ENCODE measurements at places on chromosomes 1 and 21.

GRCh38 chr1:109762039-109762585, 1.6 kb downstream of the EPS8L3 start:
- no peak for DNase-seq

DNA sequence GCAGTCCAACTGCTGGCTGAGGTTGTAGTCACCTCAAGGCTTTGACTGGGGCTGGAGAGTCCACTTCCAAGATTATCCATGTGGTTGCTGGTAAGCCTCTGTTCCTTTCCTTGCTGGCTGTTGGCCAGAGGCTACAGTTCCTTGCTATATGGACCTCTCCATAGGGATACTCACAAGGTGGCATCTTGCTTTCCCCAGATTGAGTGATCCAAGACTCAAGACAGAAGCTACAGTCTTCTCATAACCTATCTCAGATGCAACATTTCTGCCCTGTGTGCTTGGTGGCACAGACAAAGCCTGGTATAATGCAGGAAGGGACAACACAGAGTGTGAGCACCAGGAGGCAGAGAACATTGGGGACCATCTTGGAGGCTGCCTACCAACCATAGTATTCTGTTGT, 111.8 kb downstream of the FNBP1L start:
- DNase-seq: no peak

GRCh38 chr1:100631015-100631551, 88.5 kb upstream of the VCAM1 start:
- peak; percentile 65 for DNase-seq

- DNase-seq: peak; percentile 5
Measured at GRCh38 chr1:99727575-99728185, 38.8 kb downstream of the FRRS1 start.

DNA sequence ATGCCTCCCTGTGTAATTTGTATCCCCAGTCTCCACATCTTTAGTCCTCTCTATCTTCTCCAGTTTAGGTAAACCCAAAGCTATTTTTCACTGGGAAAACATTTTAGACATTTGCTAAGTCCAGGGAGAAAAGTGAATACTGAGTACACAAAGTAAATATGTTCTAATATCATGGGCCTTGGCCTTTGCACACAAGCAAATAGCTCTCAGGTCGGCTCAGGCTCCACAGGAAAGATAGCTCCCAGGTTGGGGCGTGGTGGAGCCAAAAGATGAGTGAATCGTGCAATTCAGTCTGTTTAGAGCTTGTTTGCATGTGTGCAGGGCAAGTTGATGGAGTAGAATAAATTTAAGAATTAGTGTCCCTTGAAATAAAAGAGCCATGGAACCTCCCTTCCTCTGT, 7.9 kb downstream of the RGSL1 start:
- no peak for DNase-seq

All from inflammatory macrophage treated with lipopolysaccharide for 4 hours (primary cell).